ENCODE measurements at places on chromosomes 3 and 15.

- H3K27me3 ChIP-seq, result peaks cover 2% of the 10 kb centered on the region
- H3K4me3 ChIP-seq, result no peak overlapping the region
Observed at GRCh38 chr3:45055411-45056143, 29.5 kb downstream of the CLEC3B start.

GRCh38 chr3:157151151-157151550 is 8.8 kb downstream of the CCNL1 start:
- H3K36me3 ChIP-seq, result peaks cover 97% of the 10 kb centered on the region
- peaks cover 80% of the 10 kb centered on the region for H3K4me1 ChIP-seq
- peak overlapping the region; percentile 84 for H3K27ac ChIP-seq

- H3K4me3 ChIP-seq, result no peak overlapping the region
- no peak for DNase-seq
- H3K27me3 ChIP-seq, result no peaks in the 10 kb centered on the region
- no peaks in the 10 kb centered on the region for H3K4me1 ChIP-seq
- no peaks in the 10 kb centered on the region for H3K36me3 ChIP-seq
Observed at GRCh38 chr3:103169289-103169688, 734.5 kb downstream of the ZPLD1 start.

GRCh38 chr15:52505151-52505550 is 23.5 kb downstream of the MYO5A start:
- no peak overlapping the region for H3K27ac ChIP-seq
- no peak for DNase-seq
- no peak overlapping the region for H3K4me3 ChIP-seq
- H3K27me3 ChIP-seq, result no peaks in the 10 kb centered on the region
- no peaks in the 10 kb centered on the region for H3K36me3 ChIP-seq
- H3K4me1 ChIP-seq, result peaks cover 34% of the 10 kb centered on the region

- H3K4me1 ChIP-seq, result peaks cover 36% of the 10 kb centered on the region
- no peaks in the 10 kb centered on the region for H3K27me3 ChIP-seq
- no peaks in the 10 kb centered on the region for H3K36me3 ChIP-seq
Observed at GRCh38 chr15:99480016-99480810, 85.6 kb upstream of the MEF2A start.

DNA sequence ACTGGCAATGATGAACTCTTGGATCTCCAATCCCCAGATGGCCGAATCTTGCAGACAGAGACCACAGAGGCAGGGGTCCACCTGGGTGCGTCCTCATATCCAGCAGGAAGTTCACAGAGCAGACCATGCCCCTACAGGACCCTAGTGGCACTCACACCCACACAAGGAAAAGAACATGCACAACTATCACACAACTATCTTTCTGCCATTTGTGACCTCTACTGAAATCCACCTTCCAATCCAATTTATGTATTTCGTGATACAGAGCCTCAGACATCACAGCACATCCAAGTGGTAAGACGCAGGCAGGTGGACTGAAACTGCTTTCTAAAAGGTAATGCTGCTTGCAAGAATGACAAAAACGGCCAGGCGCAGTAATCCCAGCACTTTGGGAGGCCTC is 44.6 kb upstream of the SPATA12 start:
- no peaks in the 10 kb centered on the region for H3K4me1 ChIP-seq
- no peak for DNase-seq
- H3K27ac ChIP-seq, result no peak overlapping the region
- peaks cover 4% of the 10 kb centered on the region for H3K27me3 ChIP-seq
- H3K4me3 ChIP-seq, result no peak overlapping the region
- no peaks in the 10 kb centered on the region for H3K36me3 ChIP-seq

DNA sequence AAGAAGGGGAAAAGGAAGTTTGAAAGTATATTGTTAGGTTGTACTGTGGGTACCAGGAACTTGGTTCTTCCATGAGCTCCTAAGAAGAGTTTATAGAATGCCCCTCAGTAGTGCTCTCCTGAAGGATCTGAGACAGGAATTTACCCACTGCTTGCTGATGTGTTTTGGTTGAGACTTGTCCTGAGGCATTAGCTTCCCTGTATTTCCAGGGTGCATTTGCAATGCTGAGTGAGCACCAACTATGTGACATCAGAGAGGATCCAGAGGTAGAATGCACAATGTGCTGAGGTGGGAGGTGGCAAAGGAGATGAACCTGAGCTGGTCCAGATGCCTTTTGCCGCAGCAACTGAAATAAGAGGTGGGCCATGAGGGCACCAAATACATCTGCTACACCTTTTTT is 64.3 kb upstream of the LRRC3B start:
- H3K4me3 ChIP-seq, result no peak overlapping the region
- H3K36me3 ChIP-seq, result no peaks in the 10 kb centered on the region
- no peak overlapping the region for H3K27ac ChIP-seq
- no peak for DNase-seq
- H3K27me3 ChIP-seq, result no peaks in the 10 kb centered on the region

DNA sequence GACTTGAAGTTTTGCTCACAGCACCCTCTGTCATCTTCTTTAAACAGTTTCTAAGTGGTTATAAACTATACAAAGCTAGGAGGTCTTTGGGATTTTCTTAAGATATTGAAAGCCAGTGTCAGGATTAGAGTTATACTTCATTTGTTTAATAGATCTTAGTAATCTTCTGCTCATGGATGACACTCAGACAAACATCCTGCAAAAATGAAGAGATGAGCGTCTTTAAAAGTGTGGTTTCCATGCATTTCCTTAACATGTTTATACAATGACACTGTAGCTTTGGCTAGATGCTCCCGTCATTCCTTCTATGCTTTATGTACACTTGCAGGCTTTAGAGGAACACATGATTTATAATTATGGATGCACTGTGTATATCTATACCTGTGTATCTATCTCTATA is 182.2 kb downstream of the NAALADL2 start:
- DNase-seq, result no peak
- no peaks in the 10 kb centered on the region for H3K36me3 ChIP-seq
- H3K4me1 ChIP-seq, result no peaks in the 10 kb centered on the region
- no peak overlapping the region for H3K27ac ChIP-seq
- no peaks in the 10 kb centered on the region for H3K27me3 ChIP-seq
- H3K4me3 ChIP-seq, result no peak overlapping the region

GRCh38 chr15:97881346-97881965 is 79.0 kb upstream of the ARRDC4 start:
- peaks cover 18% of the 10 kb centered on the region for H3K27me3 ChIP-seq
- peaks cover under 1% of the 10 kb centered on the region for H3K4me1 ChIP-seq
- H3K36me3 ChIP-seq, result no peaks in the 10 kb centered on the region
- no peak for DNase-seq
- H3K27ac ChIP-seq, result no peak overlapping the region

DNA sequence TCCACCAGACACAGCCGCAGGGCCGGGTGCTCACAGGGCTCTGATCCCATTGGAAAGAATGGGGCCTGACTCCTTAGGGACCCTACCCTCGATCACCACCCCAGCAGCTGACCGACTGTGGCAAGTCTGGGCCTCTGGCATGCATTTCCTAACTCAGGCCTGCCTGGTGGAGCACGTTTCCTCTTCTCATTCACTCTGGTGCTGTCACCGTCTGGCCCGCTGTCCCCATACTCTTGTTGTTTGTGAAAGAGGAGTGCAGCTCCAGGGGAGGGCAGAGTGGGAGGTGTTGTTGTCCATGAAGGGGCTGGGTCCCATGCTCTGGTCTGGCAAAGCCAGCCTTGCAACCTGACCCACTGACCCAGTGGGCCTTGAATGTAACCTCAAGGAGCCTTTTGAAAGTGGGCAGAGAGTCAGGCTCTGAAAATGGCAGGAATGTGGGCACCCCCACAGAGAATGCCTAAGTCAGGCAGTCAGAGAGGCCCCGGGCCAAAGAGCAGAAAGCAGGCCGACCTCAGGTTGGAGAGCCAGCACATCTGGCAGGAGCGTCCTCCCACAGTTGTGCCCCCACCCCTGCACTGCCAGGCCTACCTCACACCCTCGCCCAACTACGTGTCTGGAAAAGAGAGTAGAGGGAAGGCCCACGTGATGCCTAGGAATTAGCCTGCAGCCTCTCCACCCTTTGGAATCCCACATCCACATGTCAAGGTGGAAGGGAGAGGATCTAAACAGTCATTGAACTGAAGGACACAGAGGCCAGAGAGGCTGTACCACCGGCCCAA is 10.9 kb downstream of the SEMA7A start:
- H3K27me3 ChIP-seq, result no peaks in the 10 kb centered on the region
- H3K4me1 ChIP-seq, result peaks cover 88% of the 10 kb centered on the region
- peak overlapping the region; percentile 90 for H3K27ac ChIP-seq

GRCh38 chr15:37101980-37102304 is 1.6 kb upstream of the MEIS2 start:
- no peak for DNase-seq
- H3K36me3 ChIP-seq, result peaks cover 2% of the 10 kb centered on the region
- peak overlapping the region; percentile 83 for H3K4me3 ChIP-seq
- peak overlapping the region; percentile 64 for H3K27ac ChIP-seq
- H3K4me1 ChIP-seq, result peaks cover 46% of the 10 kb centered on the region
- H3K27me3 ChIP-seq, result peaks cover 95% of the 10 kb centered on the region

DNA sequence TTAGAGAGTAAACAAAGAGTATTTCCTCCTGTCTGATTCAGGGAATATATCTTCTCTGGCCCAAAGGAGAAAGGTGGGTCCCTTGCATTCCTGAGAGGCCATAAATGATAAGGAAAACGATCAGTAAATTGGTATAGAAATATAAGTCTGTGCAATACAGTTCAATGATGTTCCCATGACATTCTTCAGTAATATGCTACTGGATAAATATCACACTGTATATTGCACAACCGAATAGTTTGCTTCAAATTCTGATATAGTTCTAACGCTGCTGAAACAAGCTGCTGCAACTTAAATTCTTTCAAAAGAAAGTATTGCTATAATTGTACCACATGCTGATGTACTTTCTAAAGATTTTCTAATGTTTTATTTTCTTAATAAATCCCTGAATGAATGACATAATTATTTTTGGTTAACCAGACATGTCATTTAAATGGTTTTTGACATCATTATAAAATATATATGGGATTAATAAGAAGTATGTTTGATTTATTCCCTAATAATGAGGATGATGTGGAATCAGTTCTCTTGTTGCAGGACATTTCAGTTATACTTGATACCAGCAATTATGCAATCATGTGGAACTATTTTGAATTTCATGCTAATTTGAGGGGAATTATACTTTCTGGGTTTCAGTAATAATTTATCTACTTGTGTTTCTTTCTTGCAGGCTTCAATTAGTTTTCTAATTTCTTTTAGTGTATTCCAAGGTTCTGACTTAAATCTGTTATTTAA is 44.9 kb downstream of the FGF7 start:
- no peaks in the 10 kb centered on the region for H3K27me3 ChIP-seq
- no peaks in the 10 kb centered on the region for H3K36me3 ChIP-seq
- no peak for DNase-seq
- peaks cover 12% of the 10 kb centered on the region for H3K4me1 ChIP-seq
- H3K4me3 ChIP-seq, result no peak overlapping the region
- no peak overlapping the region for H3K27ac ChIP-seq

GRCh38 chr15:55389264-55389607 is 18.9 kb downstream of the CCPG1 start:
- H3K27ac ChIP-seq, result peak overlapping the region; percentile 57
- peaks cover 33% of the 10 kb centered on the region for H3K36me3 ChIP-seq
- H3K4me3 ChIP-seq, result no peak overlapping the region
- no peak for DNase-seq

DNA sequence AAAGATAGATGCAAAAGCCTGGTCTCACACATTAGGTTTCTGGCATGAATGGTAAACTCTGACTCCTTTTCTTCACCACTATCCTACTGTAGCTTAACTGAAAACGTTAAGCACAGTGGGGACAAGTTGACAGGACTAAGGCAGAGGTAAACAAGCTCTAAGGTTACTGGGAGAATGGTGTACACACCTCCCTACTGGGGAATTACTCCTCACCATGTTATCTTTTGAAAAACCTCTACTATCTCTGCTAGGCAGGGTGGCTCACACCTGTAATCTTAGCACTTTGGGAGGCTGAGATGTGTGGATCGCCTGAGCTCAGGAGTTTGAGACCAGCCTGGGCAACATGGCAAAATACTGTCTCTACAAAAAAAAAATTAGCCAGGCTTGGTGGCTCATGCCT is 29.1 kb downstream of the IP6K1 start:
- H3K4me3 ChIP-seq, result no peak overlapping the region
- DNase-seq, result no peak
- H3K27ac ChIP-seq, result no peak overlapping the region
- peaks cover 29% of the 10 kb centered on the region for H3K36me3 ChIP-seq

- no peaks in the 10 kb centered on the region for H3K36me3 ChIP-seq
- H3K27ac ChIP-seq, result peak overlapping the region; percentile 54
- no peak overlapping the region for H3K4me3 ChIP-seq
- peak; percentile 78 for DNase-seq
- H3K27me3 ChIP-seq, result peaks cover 53% of the 10 kb centered on the region
- peaks cover 31% of the 10 kb centered on the region for H3K4me1 ChIP-seq
Observed at GRCh38 chr3:50274371-50275104, 4.3 kb upstream of the LSMEM2 start.

GRCh38 chr3:60303160-60303559 is 948.1 kb downstream of the FHIT start:
- H3K4me1 ChIP-seq, result peaks cover 5% of the 10 kb centered on the region
- no peak overlapping the region for H3K4me3 ChIP-seq
- H3K27ac ChIP-seq, result no peak overlapping the region
- H3K36me3 ChIP-seq, result no peaks in the 10 kb centered on the region
- no peaks in the 10 kb centered on the region for H3K27me3 ChIP-seq

DNA sequence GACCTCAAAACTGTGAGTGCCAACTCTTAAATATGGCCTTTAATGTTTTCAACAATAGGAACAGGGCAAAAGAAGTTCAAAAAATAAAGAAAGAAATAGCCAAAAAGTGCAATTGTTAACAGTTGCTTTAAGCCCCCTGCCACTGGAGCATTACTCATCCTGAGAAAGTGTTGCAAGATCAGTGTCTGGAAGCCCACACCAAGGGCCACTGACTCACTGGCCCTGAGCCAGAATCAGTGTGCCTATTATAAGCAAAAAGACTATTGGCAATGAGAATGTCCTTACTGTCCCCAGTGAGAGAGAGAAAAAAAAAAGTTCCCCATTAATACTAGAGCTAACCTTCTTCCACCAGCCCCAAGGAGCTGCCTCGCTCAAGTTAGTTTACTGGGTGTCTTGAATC is 480.1 kb upstream of the ZNF385D start:
- DNase-seq, result no peak
- H3K4me3 ChIP-seq, result no peak overlapping the region

- H3K4me1 ChIP-seq, result no peaks in the 10 kb centered on the region
- H3K27me3 ChIP-seq, result peaks cover 6% of the 10 kb centered on the region
- no peak overlapping the region for H3K4me3 ChIP-seq
- DNase-seq, result no peak
- H3K36me3 ChIP-seq, result no peaks in the 10 kb centered on the region
- H3K27ac ChIP-seq, result no peak overlapping the region
Observed at GRCh38 chr15:79067969-79068368, 22.6 kb downstream of the RASGRF1 start.

- H3K4me1 ChIP-seq, result no peaks in the 10 kb centered on the region
- H3K27ac ChIP-seq, result no peak overlapping the region
- peaks cover 18% of the 10 kb centered on the region for H3K27me3 ChIP-seq
- DNase-seq, result no peak
- H3K36me3 ChIP-seq, result no peaks in the 10 kb centered on the region
Observed at GRCh38 chr3:151107701-151108100, 22.2 kb downstream of the MED12L start.

DNA sequence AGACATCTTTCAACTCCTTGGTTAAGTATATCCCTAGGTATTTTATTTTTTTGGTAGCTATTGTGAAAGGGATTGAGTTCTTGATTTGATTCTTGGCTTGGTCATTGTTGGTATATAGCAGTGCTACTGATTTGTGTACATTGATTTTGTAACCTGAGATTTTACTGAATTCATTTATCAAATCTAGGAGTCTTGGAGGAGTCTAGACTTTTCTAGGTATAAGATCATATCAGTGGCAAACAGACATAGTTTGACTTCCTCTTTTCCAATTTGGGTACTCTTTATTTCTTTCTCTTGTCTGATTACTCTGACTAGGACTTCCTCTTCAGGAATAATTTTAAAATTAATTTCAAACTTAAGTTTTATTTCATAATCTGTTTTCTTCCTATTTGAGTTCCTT is 125.2 kb downstream of the OCA2 start:
- no peaks in the 10 kb centered on the region for H3K36me3 ChIP-seq
- no peaks in the 10 kb centered on the region for H3K27me3 ChIP-seq
- H3K4me3 ChIP-seq, result no peak overlapping the region
- DNase-seq, result no peak
